ENCODE measurements at places on chromosomes 2 and 18. TPM values are rescaled to one million over a fixed set of nuclear protein-coding genes. Genes with fewer than 3 reads are reported as not detected.

MYO7B gene
- total RNA-seq: 0.80 TPM

GPR55 gene
- 0.94 TPM for total RNA-seq

RFTN2 gene
- total RNA-seq: 2.3 TPM

TUBA3E gene
- not detected for total RNA-seq

GKN1 gene
- not detected for total RNA-seq

FBXO36 gene
- total RNA-seq: 1.6 TPM

CEP192 gene
- 15.6 TPM for total RNA-seq

KIF5C gene
- total RNA-seq: 4.7 TPM

MOCOS gene
- 54.0 TPM for total RNA-seq

INHA gene
- total RNA-seq: 0.83 TPM

ZNF24 gene
- 21.1 TPM for total RNA-seq

MTCL1 gene
- total RNA-seq: 11.9 TPM

UGT1A3 gene
- not detected for total RNA-seq

All from A375 (cell line).